NCI-H2081 (cell line): ENCODE measurements at places on chromosomes 11 and 22.

DNA sequence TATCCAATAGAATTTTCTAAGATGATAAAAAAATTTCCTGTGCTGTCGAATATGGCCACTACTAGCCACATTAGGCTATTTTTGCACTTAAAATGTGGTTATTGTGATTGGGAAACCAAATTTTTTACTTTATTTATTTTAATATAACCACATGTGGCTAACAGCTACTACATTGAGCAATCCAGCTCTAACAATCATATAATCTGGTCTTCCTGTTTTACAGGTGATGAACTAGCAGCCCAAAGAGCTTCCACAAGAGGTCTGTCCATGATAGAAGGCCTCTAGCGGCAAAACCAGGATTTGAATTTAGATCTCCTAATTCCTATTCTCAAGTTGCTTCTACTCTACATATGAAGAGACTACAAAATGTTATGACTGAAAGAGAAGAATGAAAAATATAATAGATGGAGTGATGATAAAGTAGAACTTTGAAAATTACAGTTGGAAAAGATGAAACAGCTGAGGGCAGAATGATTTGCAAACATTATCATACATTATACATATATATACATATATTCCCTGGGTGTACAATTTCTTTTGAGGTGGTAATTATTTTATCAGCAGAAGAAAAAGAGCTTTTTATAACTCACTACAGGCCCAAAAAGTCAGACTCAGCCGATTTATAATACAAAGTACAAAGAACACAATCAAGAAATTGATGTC lies 363.5 kb upstream of the PITPNB start:
- no peak for DNase-seq

DNA sequence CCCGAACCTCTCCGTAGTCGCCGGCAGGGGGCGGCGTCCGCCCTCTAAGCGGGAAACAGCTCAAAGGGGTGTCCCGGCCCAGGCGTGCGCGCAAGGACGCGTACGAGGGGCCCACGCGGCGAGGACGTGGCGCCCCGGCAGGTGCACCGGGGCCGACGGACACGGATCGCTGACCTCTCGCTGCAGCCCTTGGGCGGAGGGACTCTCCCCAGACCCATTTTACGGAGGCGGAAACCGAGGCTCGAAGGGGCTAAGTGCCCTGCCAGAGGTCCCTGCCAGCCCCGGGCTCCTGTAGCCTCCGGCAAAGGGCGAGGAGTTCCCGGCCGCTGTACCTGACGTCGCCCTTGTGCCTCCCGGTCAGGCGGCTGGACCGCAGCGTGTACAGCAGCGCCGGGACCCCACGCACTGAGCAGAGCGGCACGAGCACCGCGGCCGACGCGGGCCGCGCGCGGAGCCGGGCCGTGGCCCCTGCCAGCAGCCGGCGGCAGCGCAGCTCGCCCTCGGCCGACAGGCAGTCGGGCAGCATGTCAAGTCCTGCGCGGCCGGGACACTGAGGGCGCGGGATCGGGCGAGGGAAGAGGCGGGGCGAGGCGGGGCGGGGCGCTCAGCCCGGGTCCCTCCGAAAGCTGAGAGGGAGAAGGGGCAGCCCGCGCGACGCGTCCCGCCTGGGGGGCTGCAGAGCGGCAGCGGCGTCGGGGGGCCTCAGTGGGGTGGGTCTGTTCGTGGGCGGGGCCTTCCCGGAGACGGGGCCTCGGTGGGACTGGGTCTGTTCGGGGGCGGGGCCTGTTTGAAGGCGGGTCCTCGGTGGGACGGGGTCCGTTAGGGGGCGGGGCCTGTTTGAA lies at the start of gene NUDT8:
Gene NUDT8 (minus strand): TSS at position 552 of the 842 bp plus-strand sequence. CDS start 26 bp downstream, at position 526.
- peak; percentile 67 for DNase-seq

DNA sequence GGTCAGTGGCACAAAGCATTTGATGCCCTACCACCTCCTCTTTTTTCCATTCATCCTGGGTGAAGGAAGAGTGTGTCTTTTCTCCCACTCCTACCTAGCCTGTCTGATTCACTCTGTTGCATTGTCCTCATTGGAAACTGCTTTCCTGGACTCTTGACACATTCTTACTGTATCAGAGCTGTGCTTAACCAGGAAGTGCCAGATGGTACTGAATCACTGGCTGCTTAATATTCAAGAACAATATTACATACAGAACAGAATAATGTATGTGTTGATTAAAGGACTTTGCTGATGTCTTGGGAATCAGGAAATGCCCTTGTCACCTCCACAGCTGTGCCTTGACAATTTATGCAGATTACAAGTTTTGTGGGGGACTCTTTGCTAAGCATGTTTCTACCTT lies 44.4 kb downstream of the SVIP start:
- no peak for DNase-seq

DNA sequence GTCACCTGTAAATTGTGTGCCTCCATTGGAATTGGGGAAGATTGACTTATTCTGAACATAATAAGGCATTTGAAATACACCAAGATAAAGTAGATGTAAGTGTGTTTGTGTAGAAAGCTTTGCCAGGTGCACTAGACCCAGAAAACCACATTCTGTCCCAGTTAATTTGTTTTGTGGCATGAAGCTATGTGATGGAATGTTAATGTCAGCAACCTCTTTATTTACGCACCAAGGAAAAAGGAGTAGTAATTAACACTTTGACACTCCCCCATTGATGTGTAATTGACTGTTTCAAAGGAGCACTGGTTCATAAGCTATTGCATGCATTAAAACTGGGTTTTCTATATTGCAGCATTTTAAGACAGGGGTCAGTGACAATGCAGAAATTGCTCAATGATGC lies 14.3 kb downstream of the EIF3M start:
- no peak for DNase-seq

GRCh38 chr11:24747275-24748251 lies 250.7 kb downstream of the LUZP2 start:
- DNase-seq, result no peak

DNA sequence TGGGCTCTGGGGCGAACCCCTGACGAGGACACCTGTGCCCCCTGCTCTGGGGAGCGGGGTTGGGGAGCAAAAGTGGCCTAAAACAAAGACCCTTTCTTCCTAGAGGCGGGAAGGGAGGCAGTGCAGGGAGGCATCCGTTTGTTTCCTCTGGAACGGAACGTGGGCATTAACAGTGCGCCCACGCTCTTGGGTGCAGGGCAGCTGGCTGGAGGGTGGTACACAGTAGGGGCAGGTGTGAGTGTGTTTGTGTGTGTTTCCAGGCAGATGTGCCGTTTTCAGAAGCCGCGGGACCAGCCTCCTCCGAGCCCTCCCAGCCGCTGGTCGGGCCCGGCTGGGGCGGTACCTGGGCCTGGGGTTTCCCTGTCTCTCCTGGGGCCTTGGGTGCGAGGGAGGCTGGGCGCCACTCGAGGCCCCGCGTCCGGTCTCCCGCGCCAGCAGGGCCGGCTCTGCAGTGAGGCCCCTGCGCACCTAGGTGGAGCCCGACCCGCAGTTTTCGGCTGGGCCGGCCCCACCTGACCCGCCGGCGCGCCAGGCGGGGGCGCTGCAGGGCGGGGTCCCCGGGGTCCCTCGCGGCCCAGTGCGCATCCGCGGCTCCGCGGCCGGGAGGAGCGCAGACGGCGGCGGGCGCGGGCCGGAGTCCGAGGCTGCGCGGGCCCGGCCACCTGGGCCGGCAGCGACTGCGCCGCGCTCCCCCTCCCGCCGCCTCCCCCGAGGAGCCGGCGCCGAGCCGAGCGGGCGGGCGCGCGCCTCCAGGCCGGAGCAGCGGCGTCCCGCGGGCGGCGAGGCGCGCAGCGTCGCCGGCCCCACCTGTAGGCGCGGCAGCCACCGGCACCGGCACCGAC lies 1252.7 kb downstream of the BRD1 start:
- peak; percentile 66 for DNase-seq

- DNase-seq, result no peak
Observed at GRCh38 chr11:35964841-35965240, 21.0 kb downstream of the LDLRAD3 start.

DNA sequence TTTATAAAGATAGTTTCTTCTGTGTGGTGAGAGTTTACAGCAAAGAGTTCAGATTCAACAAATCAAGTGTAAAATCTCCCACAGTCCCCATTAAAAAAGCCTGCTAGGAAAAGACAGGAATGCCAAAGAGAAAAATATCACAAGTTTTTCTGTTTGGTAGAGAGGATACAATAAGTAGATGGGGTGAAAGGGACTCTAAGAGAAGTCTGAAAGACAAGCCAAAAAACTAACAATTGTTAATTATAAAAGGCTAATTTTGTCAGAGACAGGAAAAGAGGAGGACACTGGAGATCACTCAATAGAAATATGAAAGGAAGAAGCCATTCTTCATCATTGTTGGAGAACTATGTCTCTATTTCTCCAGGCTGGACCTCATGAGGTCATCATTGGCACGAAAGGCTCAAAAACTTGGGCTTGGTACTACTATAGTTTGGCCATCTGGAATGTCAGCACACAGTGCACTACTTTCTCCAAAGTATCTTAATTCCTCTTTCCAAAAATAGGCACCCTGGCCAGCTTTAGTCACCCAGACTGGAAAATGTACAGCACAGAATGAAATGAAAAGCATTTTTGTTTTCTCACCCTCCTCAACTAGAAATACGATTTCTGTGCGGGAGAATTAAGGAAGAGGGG lies 531 bp upstream of the SOX6 start:
- no peak for DNase-seq

- no peak for DNase-seq
Observed at GRCh38 chr11:2383852-2384804, 7.0 kb downstream of the CD81 start.

GRCh38 chr11:48168815-48169214 lies 47.8 kb upstream of the OR4B1 start:
- DNase-seq, result no peak

DNA sequence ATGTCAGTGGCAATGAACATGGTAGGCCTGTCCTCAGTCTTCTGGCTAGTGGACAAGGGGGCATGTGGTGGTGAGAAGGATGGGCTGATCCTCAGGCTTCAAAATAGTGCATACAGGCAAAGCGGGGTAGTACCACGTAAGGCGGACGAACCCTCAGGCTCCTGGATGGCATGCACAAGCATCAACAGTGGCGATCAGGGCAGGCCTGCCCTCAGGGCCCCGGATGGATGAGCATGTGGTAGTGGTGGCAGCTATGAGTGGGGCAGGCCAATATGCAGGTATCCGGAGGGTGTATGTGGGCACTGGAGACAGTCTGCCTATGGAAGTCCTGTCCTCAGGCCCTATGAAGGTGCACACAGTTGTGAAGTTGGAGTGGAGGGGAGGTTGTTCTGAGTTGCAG lies 163.8 kb downstream of the GUCY1A2 start:
- no peak for DNase-seq

- peak; percentile 84 for DNase-seq
Observed at GRCh38 chr11:116579857-116580727, 192.7 kb downstream of the BUD13 start.

DNA sequence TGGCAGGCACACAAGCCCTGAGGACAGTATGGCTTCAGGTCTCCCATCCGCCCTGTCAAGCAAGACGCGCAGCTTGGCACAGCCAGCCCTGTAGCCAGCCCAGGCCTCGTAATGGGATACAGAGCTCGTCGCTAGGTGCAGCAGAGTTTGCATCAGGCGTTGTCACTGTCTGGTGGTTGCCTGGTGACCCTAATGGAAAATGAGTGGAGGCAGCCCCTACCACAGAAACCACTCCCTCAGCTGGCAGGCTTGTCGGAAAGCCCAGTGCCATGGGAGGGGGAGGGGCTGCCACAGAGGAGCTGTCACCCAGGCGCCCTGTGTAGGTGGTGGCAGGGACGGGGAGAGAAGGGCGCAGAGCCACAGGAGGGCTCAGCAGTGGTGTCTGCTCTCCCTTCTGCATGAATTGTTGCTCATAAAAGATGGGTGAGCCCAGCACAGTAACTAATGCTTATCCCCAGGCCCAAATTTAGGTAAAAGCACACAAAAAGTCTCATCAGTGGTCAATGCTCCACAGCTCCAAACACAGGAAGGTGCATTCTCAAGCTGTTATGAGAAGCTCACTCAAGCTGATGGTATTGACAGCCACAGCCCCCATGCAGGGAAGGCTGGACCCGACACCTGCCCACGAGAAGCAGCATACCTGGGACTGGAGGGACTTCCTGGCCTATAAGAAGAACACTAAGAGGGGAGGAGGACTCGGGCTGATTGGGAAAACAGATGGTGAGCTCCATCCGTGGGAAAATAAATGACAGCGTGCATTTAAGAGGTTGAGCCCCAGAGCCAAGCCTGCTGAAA lies 164.6 kb downstream of the ETS1 start:
- peak; percentile 88 for DNase-seq

- no peak for DNase-seq
Observed at GRCh38 chr22:38162881-38163843, 18.5 kb downstream of the PLA2G6 start.
